ENCODE measurements at places on chromosomes 6 and 20. TPM values are rescaled to one million over a fixed set of nuclear protein-coding genes. Genes with fewer than 3 reads are reported as not detected.
A peak's percentile ranks its signal among the peaks of the same experiment; 100 is the strongest.

The BTN1A1 gene
- total RNA-seq = not detected

DNA sequence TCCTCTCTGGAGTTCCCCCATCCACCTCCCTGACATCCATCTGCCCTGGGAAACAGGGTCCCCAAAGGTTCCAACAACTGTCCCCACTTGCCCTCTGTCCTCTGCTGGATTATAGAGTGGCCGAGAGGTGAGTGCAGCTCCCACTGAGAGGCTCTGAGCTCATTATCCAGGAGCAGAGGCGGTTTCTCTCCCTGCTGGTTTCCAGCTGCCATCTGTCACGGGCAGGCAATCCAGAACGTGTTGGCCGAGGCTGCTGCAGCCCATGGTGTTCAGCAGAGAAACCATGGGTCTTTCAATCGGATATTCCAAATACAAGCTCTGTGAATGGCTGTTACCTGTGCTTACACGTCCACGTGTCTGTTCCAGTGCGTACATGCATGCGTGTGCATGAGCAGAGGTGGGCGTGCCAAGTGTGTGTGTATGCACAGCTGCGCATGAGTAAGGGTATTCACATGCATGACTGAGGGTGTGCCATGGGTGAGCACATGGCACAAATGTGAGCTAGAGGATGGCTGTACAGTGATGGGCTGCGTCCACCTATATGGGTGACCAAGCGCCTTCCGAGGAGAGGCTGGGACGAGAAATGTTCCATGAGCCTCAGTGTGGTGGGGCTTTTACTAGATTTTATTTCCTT, 183.7 kb upstream of the PMEPA1 start:
- no peaks in the 10 kb centered on the region for H3K4me1 ChIP-seq
- H3K36me3 ChIP-seq = no peaks in the 10 kb centered on the region
- no peak for DNase-seq
- no peaks in the 10 kb centered on the region for H3K27me3 ChIP-seq

- no peaks in the 10 kb centered on the region for H3K4me1 ChIP-seq
- no peak overlapping the region for H3K27ac ChIP-seq
- no peak overlapping the region for H3K4me3 ChIP-seq
- H3K27me3 ChIP-seq = no peaks in the 10 kb centered on the region
- H3K36me3 ChIP-seq = no peaks in the 10 kb centered on the region
Measured at GRCh38 chr6:168196881-168197635, 118.0 kb upstream of the FRMD1 start.

- H3K36me3 ChIP-seq = no peaks in the 10 kb centered on the region
- H3K27ac ChIP-seq = no peak overlapping the region
- no peaks in the 10 kb centered on the region for H3K27me3 ChIP-seq
- H3K4me3 ChIP-seq = no peak overlapping the region
- no peak for DNase-seq
Measured at GRCh38 chr6:63887002-63887751, 251.6 kb downstream of the PHF3 start.

DNA sequence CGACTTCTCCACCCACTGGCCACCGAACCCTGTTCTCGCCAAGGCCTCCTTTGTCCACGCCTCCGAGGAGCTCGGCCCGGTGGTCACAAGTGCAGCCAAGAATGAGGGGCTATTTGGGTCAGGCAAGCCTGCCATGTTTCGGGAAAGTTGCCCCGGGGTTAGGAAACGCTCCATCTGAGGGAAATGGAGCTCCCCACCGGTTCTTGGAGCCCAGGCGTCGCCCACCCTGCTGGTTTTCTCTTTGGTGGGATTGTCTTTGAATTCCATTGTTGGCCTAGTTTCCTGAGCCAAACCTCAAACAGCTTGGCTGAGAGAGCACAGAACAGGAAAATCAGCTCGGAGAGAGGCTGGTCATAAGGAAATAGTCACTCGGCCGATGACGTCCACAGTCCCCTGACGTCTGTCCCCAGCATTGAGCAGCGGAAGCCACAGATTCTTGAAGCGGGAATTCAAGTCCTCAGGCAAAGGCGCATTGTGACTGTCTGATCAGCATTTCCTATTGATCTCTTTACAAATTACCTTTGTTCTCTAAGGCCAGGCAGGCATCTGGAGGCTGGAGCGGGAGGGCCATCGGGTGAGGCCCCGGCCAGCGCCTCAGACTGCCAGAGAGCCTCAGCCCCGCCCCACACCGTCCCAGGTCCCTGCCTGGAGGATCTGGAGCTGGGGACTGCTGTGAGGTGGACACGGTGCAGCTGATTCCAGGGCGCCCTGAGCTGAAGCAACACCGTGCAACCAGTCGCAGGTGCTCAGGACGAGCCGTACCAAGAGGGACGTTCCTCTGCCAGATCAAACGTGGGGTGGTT, 138.6 kb downstream of the DLL1 start:
- no peaks in the 10 kb centered on the region for H3K4me1 ChIP-seq
- H3K27me3 ChIP-seq = no peaks in the 10 kb centered on the region
- H3K4me3 ChIP-seq = no peak overlapping the region
- H3K36me3 ChIP-seq = no peaks in the 10 kb centered on the region
- H3K27ac ChIP-seq = peak overlapping the region; percentile 65
- peak; percentile 76 for DNase-seq

Measured in right atrium auricular region (tissue), 2 donors.